Stimulated activated CD4-positive, alpha-beta T cell treated with anti-CD3 and anti-CD28 coated beads, Interleukin-4, amount 100 ng/mL, for 4 hours (primary cell): ENCODE measurements at places on chromosomes 11 and 22.

- DNase-seq = peak; percentile 11
Observed at GRCh38 chr11:58927393-58928106, 11.7 kb upstream of the GLYATL1 start.

DNA sequence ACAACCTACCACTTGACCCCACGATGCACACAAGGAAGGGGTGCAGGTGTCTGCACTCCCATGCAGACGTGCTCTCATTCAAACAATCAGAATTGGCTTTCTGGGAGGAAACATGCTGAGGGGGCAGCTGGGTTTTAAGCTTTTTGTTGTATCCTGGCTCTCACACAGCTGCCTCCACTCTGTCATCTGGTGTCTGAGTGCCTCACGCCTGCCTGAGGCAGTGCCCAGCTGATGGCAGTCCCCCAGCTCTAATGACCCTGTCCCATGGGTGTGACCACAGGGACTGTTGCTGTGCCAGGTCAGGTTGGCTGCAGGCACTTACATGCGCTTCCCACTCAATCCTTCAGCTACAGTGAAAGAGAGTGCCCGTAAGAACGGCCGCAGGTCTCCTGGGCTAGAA, 53.7 kb downstream of the ARFGAP3 start:
- no peak for DNase-seq

GRCh38 chr11:117614728-117615127, 182.3 kb downstream of the DSCAML1 start:
- DNase-seq = no peak

DNA sequence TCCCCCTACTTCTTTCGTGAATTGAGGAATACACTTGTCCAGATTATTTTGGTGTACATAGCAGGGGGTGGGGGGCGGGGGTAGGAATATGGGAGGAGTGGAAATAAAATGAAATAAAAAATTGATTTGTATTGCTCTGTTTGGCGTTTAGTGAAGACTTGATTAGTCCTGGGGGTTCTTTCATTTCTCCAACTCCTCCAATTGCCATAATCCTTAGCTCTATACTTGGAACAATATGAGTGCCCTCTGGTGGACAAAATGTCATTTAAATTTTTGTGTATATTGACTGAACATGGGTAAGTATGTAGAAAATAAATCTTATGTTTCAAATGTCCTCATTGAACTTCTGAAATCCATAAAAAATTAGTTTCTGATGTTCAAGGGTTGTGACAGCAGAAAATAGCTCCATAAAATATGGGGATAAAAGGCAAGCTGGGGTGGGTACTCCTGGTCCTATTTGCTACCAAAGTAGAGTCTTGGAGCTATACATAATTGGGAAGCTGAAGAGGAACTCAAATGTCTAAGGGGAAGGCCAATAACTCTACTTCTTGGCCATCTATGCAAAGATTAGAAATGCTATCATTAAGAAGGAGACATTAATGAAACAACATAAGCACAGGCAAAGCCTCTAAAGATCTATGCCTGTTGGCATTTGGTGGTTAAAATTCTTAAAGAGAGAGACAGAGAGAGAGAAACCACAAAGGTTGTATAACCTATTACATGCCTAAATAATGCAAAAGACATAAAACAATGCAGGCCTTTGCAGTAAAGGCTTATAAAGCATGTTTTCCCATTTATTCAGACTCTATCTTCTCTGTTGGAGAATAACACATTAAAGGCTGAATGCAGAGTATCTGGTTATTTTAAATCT, 421.6 kb downstream of the METTL15 start:
- DNase-seq = no peak

DNA sequence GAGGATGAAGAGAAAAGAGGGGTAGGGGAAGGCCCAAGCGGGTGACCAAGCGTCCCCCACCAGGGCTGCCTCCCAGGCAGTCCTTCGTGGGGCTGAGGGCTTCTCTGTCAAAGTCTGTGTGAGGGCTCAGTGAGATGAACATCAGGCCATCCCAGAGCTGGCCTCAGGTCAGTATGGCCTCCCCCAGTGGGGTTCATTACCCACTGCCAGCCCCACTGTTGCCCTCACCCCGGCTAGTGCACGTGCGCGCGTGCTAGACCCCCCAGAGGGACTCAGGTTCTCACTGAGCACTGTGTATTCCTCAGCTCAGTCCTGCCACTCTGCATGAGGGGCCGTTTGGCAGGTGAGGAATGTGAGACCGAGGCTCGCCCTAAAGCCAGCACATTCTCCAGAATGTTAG, 3.3 kb downstream of the KDELR3 start:
- DNase-seq = no peak

DNA sequence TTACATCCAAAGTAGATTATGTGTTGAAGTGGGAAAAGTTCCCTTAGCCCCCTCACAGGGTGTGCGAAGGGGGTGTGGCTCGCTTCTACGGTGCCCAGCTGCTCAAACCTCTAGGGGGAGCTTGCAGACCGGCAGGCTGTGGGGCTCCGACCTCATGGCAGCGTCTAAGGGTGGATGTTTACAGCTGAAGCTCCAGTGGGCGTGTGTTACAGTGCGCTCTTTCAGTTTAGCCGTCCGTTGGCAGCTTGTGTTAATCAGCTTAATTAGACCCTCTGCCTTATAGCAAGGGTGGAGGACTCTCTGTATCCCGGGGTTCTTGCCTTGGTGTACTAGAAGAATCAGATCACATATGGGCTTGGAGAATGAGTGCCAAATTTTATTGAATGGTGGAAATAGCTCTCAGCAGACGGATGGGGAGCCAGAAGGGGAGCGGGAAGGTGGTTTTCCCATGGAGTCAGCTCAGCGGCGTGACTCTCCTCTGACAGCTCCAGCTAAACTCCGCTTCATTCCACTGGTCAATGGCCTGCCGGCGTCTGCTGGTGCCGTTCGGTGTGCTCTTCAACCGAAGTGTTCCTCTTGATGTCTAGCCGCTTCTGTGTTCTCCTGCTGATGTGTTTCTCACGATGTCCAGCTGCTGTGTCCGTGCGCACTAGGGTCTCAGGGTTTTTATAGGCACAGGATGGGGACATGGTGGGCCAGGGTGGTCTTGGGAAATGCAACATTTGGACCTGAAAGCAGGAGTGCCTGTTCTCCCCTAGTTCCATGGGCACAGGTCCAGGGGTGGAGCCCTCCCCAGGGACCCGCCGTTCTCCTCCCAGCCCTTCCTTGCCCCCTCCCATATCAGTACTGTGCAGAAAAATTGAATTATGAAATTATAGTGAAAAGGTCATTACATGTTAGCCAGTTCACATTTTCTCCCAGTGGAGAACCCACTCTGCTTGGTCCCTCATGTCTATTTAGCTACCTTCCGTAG, 28.6 kb upstream of the OR10G7 start:
- DNase-seq = peak; percentile 18

DNA sequence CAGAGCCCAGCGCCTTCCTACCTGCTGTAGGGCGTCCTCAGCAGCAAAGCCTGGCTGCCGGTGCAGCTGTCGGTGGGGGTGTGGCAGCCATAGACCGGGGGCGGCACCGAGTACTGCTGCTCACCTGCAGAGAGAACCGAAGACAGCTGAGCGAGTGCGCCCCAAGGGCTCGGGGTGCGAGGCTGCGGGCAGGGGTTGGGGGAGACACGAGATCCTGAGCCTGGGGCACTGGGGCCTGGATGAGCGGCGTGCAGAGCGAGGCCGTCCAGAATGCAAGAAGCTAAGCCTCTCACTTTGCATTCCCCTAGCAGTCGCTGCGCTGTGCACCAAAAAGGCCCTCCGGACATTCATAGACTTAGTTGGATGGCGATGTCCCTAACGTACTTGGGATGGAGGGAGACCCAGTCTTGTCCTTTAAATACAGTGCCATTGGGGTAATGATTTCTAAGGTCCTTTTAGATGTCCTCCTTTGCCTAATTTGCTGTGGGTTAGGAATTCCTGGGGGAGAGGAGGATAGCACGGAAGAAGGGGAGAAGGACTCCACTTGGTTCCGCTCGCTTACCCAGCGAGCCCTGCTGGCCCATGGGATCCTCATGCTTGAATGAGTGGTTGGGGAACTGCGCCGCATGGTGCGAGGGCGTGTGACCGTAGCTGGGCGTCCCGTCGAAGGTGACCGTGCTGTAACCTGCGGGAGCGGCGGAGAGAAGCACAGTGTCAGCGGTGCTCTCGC, 7.2 kb downstream of the WT1 start:
- DNase-seq = no peak

- no peak for DNase-seq
Observed at GRCh38 chr22:48918585-48919186, 909.0 kb downstream of the BRD1 start.

DNA sequence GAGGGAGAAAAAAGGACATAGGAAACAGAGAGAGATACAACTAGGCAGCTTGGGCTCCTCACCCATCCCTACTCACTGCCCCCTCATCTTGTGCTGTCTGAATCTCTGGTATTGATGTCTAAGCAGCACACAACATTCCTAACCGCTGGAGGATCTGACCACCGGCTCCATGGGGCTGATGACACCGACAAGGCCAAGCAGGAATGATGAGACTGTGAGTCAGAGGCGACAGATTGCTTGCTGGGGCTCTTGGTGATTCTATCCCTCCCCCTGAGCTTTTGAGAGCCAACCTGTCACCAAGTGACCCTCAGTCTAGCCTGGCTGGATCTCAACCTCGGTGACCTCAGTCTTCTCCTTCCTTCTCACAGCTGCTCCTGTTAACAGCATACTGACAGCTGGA, 13.8 kb downstream of the PAMR1 start:
- no peak for DNase-seq

- DNase-seq = no peak
Observed at GRCh38 chr11:131888230-131888855, 517.9 kb downstream of the NTM start.

DNA sequence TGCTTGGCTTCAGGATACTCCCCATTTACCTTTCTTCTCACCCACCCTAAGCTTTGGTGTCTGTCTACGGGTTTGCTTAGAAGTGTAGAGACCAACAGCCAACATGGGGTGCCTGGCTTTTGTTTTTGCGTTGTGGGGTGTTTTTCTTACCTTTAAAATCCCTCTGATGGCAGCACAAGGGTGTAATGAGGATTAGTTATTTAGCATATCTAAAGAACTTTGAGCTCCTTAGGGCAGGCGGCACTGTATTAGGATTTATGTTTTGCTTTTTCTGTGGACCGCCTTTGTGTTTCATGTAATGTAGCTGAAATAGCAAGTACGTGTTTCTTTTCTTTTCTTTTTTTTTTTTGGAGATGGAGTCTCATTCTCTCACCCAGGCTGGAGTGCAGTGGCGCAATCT, 8.9 kb downstream of the AP2A2 start:
- DNase-seq = no peak

DNA sequence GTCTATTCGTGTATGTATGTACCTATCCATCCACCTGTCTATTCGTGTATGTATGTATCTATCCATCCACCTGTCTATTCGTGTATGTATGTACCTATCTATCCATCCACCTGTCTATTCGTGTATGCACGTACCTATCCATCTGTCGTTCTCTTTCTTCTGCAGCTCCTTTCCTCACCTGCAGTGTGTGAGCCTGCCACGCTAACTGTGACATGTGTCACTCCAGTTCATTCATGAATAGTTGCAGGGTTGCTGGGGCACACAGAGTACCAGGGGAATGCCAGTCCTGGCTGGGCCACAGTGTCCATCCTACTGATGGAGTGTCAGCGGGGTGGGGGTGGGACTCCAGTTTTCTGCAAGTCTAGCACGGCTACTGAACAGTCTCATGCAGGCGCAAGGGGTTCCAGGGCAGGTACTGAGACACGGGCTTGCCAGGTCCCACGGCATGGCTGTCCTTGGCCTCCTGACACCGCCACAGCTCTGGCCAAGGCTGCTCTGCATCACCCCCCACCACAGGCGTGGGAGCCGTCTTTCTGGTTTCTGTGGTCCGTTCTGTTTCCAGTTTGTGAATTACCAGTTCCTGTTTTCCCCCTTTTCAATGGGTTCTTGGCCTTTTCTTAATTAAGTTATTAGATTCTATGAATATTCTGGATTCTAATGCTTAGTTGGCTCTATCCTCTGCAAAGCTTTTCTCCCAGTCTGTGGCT, 88.8 kb upstream of the CLDN5 start:
- DNase-seq = no peak

GRCh38 chr11:105942921-105943320, 79.1 kb downstream of the MSANTD4 start:
- DNase-seq = no peak

- no peak for DNase-seq
Observed at GRCh38 chr11:63915961-63916836, 765 bp downstream of the RCOR2 start.

DNA sequence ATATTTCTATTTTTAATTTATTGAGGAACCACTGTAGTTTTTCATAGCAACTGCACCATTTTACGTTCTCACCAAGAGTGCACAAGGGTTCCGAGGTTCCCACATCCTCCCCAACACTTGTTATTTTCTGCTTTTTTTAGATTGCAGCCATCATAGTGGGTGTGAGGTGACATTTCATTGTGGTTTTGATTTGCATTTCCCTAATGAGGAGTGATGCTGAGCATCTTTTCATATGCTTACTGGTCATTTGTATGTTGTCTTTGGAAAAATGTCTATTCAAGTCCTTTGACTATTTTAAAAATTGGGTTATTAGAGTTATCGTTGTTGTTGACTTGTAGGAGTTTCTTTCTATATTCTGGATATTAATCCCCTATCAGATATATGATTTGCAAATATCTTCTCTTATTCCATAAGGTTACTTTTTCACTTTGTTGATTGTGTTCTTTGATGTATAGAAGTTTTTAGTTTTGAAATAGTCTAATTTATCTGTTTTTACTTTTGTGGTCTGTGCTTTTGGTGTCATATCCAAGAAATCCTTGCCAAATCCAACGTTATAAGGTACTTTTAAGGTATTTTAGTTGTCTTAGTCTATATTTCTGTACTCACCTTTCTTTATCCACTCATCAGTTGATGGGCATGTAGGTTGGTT, 9.0 kb downstream of the NEAT1 start:
- DNase-seq = no peak

GRCh38 chr11:103903621-103904323, 132.7 kb upstream of the DDI1 start:
- no peak for DNase-seq

GRCh38 chr22:28788601-28789000, 11.8 kb downstream of the XBP1 start:
- DNase-seq = no peak

GRCh38 chr11:111193924-111194490, 51.5 kb upstream of the POU2AF2 start:
- DNase-seq = no peak

DNA sequence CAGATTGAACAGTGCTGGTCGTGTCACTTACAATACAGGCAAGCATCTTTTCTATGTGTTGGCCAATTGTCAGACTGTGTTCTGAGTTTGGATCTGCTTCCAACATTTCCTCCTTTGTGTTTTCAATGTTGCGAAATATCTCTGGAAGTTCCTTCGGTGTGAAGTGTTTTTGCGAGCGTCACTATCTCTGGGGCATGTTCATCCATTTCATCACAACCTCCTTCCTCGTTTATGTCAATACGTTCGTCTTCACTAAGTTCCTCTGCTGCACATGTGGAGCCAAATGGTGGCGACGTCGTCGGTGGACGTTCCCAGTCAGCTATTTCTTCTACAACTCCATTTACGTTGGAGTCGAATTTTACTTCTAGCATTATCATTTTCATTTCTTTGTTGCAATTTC, 100.2 kb upstream of the LMO1 start:
- no peak for DNase-seq
